Epithelial cell of umbilical artery (primary cell): ENCODE measurements at places on chromosomes 6 and 20. TPM values are rescaled to one million over a fixed set of nuclear protein-coding genes. Genes with fewer than 3 reads are reported as not detected.

The OOEP gene
- not detected in 2 replicates for total RNA-seq

The MYLK2 gene
- 0.15 and 0.32 TPM in 2 replicates for total RNA-seq

The GABRR1 gene
- not detected in 2 replicates for total RNA-seq

The REV3L gene
- 13.0 and 22.0 TPM in 2 replicates for total RNA-seq
